Hematopoietic multipotent progenitor cell treated with erythropoietin and hydrocortisone succinate and interleukin-3 and kit ligand, for 6 days (in vitro differentiated cells): ENCODE measurements at places on chromosomes 7 and 10.
A peak's percentile ranks its signal among the peaks of the same experiment; 100 is the strongest.

- peak; percentile 97 for DNase-seq
These were observed 81.9 kb upstream of the C1GALT1 start for GRCh38 chr7:7100432-7100849.

DNA sequence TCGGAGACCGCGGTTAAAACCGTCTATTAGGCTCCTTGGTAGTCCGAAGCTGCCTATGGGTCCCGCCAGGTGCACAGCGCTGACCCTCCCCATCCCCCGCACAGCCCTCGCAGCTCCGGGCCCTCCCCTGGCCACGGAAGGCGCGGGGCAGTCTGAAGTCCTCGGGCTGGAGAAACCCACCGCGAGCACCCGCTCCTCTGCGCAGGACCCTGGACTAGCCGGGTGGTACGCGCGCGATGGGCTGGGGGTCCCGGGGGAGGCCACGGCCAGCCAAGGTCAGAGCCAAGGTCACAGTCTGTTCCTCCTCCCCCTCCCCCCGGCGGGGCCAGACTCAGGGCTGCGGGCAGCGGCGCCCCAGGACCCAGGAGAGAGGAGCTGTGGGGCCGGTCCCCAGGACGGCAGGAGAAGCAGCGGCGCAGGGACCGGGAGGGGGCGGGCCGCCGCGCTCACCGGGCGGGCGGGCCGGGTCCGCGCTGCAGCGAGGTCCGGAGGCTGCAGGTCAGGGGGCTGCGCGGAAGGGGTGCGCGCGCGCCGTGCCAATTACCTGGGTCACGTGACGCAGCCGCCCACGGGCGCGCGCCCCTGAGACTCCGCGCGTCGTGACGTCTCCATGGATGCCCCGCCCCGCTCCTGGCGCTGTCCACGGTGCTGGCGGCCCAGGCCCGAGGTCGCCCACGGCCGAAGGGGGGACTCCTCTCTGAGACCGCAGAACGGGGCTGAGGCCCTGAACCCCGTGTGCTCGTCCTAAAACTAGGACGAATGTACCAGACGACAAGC lies at the start of gene OGDHL:
TSS of gene OGDHL (minus strand) at position 535 of the 777 bp plus-strand sequence. CDS start 3,731 bp downstream, outside the sequence.
- peak; percentile 79 for DNase-seq

- no peak for DNase-seq
These were observed 85.0 kb downstream of the KMT2E start for GRCh38 chr7:105098863-105099515.

DNA sequence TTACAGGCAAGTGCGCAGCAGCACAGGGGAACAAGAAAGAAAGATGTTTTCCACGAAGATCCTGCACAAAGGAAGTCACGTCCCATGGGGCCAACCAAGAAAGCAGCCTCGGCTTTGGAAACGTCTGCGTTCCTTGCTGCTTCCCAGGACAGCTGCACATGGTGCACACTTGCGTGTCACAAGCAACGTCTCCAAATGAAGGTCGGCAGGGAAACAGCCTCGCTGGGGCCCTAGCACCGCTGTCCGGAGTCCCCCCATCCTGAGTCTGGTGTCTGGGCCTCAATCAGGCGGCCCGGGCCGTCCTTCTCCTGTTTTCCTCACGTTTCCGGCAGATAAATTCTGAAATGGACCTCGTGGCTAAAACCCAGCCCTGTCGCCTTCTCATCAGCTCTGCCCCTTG lies 206.2 kb downstream of the DIP2C start:
- no peak for DNase-seq

DNA sequence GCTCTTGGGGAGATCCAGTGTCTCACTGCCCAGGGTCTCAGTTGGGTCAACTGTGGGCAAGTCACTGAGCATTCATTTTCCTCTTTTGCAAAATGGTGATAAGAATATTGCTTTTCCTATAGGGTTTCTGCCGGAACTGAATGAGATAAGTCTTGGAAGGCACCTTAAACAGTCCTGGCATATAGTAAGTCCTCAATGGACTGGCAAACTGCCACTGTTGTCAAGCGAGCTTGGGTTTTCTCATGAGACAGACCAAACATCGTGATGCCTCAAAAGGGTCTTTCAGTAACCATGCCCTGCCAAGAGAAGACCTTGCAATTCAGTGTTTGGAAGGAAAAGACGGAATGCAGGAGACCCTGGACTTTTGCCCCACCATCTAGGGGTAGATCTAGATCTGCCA lies 251.5 kb downstream of the WDR11 start:
- DNase-seq, result no peak
